ENCODE measurements at places on chromosomes 13 and 19.

DNA sequence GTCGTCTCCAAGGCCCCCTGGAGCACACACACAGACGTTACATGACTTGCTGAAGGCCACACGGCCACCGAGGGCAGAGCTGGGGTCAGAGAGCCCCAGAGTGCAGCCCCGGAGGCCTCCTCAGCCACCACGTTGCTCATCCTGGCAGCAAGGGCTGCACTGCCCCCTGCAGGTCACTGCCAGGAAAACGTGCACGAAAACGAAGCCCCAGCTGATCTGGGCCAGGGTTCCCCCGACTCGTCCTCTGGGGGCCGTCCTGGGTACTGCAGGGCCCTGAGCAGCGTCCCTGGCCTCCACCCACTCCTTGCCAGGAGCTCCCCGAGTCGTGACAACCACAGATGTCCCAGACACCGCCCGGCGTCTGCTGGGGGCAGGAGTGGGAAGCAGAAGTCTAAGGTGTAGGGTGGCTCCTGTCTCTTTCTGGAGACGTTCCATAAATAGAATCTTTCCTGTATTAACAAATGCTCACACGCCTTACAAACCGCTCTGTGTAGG is 3.4 kb downstream of the TPGS1 start:
- peak; percentile 92 for DNase-seq

DNA sequence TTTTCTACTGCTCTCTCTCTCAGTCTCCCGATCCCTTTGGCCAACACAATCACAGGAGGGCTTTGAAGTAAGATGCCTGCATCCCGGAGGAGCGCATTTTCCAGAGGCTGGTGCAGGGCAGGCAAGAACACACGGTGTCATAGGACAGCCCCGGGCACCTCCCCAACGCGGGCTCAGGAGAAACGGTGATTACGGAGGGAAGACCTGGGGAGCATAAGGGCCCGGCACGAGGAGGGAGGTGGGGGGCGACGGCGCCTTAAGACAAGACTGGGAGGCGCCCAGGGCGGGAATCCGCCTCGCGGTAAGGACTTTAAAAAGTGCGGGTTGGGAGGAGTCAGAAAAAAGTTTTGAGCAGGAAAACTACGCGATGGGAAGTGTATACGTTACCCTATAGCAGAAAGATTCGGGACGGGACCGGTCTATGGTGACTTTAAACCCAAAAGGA is 18.7 kb upstream of the ZNF888 start:
- DNase-seq: peak; percentile 31

DNA sequence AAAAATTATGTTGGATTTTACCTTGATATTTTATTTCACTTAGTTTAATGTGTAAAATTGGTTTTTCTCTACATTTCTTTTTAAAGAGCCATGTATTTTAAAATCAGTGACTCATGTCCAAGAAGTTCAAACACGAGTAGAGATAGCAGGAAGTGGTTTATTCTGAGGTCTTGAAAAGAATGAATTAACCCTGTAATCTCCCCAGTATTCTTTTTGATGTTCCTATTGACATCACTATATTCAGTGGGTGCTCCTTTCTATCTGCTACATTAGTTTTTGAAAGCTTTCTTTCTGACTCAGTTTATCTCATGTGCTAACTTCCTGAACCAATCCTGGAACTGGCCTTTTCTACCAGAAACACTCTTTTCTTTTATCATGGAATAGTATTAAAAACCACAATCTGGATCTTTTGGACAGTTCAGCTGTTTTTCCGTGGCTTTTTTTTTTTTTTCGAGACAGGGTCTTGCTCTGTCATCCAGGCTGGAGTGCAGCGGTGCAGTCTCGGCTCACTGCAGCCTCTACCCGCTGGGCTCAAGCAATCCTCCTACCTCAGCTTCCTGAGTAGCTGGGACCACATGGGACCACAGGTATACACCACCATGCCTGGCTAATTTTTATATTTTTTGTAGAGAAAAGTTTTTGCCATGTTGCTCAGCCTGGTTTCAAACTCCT is 114.9 kb downstream of the PCCA start:
- no peak for DNase-seq

- no peak for DNase-seq
These were observed 1219.5 kb upstream of the PCDH20 start for GRCh38 chr13:62635161-62635560.
